ENCODE measurements at places on chromosomes 12 and 14. TPM values are rescaled to one million over a fixed set of nuclear protein-coding genes. Genes with fewer than 3 reads are reported as not detected.

Gene MAP1LC3B2
- 0.22 TPM for total RNA-seq

Gene TRHDE
- total RNA-seq = 87.2 TPM

Gene MAPK1IP1L
- 19.7 TPM for total RNA-seq

Gene C1RL
- total RNA-seq = 30.1 TPM

Gene IL31
- total RNA-seq = not detected

Gene MIP
- total RNA-seq = not detected

Gene ITPK1
- 11.7 TPM for total RNA-seq

Gene FAM90A1
- total RNA-seq = 0.11 TPM

Gene INHBC
- total RNA-seq = not detected

Gene LUM
- 186 TPM for total RNA-seq

Gene CLEC4C
- total RNA-seq = not detected

Gene LYZ
- not detected for total RNA-seq

Gene SLC35F4
- total RNA-seq = 0.12 TPM

Gene CLEC4D
- total RNA-seq = not detected

Gene PDZRN4
- not detected for total RNA-seq

Gene VPS29
- total RNA-seq = 93.1 TPM

Gene CMTM5
- 0.50 TPM for total RNA-seq

Gene SDR9C7
- total RNA-seq = not detected

Gene SELPLG
- 1.00 TPM for total RNA-seq

Gene NUP37
- total RNA-seq = 51.7 TPM

Gene LHX5
- total RNA-seq = not detected

Gene C1S
- total RNA-seq = 248 TPM

Gene GPR84
- total RNA-seq = not detected

Gene KTN1
- total RNA-seq = 247 TPM

Gene HOXC9
- total RNA-seq = not detected

Gene DYNC1H1
- 960 TPM for total RNA-seq

Gene RTL1
- under 0.01 TPM for total RNA-seq

Gene HOXC10
- total RNA-seq = not detected

Gene OLR1
- total RNA-seq = not detected

Gene CCDC197
- total RNA-seq = not detected

Gene PRH2
- 0.50 TPM for total RNA-seq

Gene KRT85
- total RNA-seq = not detected

Gene TMPRSS12
- total RNA-seq = not detected

Gene AMDHD1
- total RNA-seq = 0.12 TPM

Gene RHEBL1
- total RNA-seq = 0.62 TPM

Gene GLTP
- 82.8 TPM for total RNA-seq

Gene ACVRL1
- 12.5 TPM for total RNA-seq

Gene NGB
- total RNA-seq = not detected

Gene METTL17
- 75.1 TPM for total RNA-seq

Gene SOAT2
- not detected for total RNA-seq

Gene SIRT4
- 2.4 TPM for total RNA-seq

Gene ZC2HC1C
- 1.8 TPM for total RNA-seq

Gene WSCD2
- not detected for total RNA-seq

Gene A2M
- 2.2 TPM for total RNA-seq

Gene AICDA
- total RNA-seq = not detected

Gene OTX2
- not detected for total RNA-seq

Gene PRB2
- not detected for total RNA-seq

Gene TEAD4
- total RNA-seq = 6.4 TPM

Gene AQP6
- 0.12 TPM for total RNA-seq

Gene TSPAN11
- total RNA-seq = under 0.01 TPM
